ENCODE measurements at places on chromosomes 12 and 14.

GRCh38 chr14:50350975-50351374 is 38.9 kb downstream of the DMAC2L start:
- no peak for DNase-seq

- no peak for DNase-seq
Measured at GRCh38 chr14:34211732-34212131, 250.3 kb downstream of the SPTSSA start.

DNA sequence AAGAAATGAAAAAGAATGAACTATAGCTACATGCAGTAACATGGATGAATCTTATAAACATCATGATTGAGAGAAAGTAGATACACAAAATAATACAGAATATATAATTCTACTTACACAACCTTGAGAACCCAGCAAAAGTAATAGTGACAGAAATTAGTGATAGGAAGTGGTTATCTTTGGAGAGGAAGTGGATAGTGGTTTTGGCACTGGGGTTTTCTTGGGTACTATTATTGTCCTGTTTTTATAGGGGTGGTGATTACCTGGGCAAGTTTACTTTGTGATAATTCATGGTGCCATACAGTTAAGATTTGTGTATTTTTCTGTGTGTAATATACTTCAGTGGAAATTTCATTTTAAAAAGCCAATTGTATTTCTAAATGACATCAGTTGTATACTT is 352.7 kb downstream of the AEBP2 start:
- no peak for DNase-seq

DNA sequence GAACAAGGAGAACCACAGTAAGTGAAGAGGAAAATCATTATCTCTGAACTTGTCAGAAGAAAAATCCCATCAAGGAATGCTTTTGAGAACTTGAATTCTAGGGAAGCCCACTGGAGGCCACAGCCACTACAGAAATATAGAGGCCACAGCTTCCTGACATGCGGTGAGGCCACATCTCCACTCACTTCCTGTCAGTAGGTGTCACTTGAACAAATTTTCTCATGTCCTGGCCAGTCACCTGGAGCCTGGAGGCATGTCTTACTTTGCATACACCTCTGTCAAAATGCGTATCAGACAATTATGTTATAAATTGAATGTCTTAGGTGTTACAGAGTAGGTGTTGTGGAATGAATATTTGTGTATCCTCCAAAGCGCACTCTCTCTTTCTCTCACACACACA is 370.3 kb downstream of the DAD1 start:
- no peak for DNase-seq

GRCh38 chr14:96246539-96246847 is 9.5 kb upstream of the BDKRB1 start:
- DNase-seq, result no peak

DNA sequence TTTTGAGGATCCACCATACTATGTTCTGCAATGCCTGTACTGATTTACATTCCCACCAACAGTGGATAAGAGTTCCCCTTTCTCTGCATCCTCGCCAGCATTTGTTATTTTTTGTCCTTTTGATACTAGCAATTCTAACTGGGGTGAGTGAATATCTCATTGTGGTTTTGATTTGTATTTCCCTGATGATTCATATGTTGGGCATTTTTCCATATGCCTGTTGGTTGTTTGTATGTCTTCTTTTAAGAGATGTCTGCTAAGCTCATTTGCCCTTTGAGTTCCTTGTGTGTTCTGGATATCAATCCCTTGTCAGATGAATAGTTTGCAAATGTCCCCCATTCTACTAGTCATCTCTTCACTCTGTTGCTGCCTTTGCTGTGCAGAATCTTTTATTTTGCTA is 49.0 kb upstream of the MSRB3 start:
- no peak for DNase-seq

DNA sequence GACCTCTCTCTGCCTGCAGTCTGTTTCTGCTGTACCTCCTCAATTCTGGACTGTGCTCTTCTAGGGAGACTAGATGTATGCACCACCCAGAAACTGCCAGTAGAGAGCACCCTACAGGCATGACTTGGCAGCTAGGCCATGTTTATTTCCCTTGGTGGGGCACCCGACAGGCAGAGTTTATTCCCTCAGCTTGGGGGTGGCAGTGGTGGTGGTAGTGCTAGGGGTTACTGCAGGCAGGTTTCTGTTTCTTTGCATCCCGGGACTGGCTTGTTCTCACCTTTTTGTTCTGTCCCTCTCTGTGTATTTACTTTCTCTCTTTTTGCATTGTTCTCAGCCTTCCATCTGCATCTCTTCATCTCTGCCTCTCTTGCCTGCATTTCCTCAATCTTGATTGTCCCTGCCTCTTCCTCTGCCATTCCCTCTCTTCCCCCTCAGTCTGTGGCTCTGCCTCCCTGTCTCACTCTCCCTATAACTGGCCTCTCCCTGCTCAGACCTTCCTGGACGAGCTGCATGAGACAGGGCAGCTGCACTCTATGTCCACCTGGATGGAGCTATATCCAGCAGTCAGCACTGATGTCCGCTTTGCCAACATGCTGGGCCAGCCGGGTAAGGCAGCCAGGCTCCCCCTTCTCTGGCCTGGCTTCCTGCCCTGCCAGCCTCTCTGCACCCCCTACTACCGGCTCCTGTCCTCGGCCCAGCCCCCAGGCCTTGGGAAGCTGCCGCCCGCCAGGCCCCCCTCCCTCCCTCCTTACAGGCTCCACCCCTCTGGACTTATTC is 13.8 kb downstream of the PRPF40B start:
- DNase-seq, result peak; percentile 62

Measured in stimulated activated CD4-positive, alpha-beta T cell treated with anti-CD3 and anti-CD28 coated beads, Interleukin-12 subunit alpha, Interleukin-12 subunit beta, amount 100 ng/mL, for 48 hours (primary cell).